ENCODE measurements at places on chromosomes 6 and 20. TPM values are rescaled to one million over a fixed set of nuclear protein-coding genes. Genes with fewer than 3 reads are reported as not detected.

Gene DOK5
- polyA plus RNA-seq = 12.9 TPM

- DNase-seq = no peak
Measured at GRCh38 chr6:41722969-41723529, 12.4 kb downstream of the TFEB start.

- peak; percentile 96 for DNase-seq
Measured at GRCh38 chr6:37239950-37240713, 17.4 kb upstream of the TBC1D22B start.

DNA sequence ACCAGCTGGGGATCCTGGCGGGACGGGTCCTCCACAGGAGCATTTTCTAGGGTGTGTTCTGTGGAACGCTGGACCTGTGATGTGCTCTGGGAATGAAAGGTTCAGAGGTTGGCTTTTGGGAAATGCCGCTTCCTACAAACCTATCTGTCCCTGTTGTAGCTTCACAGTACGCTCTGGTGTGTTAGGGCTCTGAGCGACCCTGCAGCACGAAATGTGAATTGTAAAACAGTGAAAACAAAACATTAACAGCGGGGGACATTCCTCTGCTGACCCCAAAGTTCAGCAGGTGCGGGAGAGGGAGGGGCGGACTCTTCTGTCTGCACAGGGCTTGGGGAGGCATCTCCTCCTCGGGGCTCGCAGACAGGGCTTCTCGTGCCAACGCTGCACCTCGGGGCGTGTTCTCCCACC, 155.9 kb downstream of the NRN1 start:
- no peak for DNase-seq

Gene EPHA7
- 6.6 TPM for polyA plus RNA-seq

GRCh38 chr6:105900125-105900937, 185.8 kb upstream of the PRDM1 start:
- no peak for DNase-seq

GRCh38 chr6:120468486-120468885, 865.8 kb downstream of the TBC1D32 start:
- DNase-seq = no peak

GRCh38 chr6:42029881-42030280, 20.4 kb upstream of the TAF8 start:
- no peak for DNase-seq

GRCh38 chr20:39897058-39897457, 792.0 kb downstream of the MAFB start:
- no peak for DNase-seq

DNA sequence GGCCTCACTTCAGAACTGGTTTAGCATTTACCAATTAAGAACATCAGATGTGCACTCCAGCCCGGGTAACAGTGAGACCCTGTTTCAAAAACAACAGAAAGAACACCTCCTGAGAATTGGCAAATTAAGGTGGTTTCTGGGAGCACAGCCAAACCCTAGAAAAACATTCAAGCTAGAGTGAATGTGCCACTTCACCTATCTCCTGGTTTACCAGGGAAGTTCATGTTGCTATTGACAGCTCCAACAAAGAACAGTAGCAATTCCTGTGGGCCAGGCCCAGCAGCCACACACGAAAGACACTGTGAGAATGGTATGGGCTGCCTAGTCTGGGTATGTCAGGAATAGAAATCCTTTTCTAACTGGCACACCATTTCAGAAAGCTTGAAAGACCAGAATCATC, 4.9 kb downstream of the POLR1C start:
- no peak for DNase-seq

Gene BMP2
- 1.9 TPM for polyA plus RNA-seq

Gene PBOV1
- polyA plus RNA-seq = not detected

Gene PTGIS
- polyA plus RNA-seq = 19.9 TPM

DNA sequence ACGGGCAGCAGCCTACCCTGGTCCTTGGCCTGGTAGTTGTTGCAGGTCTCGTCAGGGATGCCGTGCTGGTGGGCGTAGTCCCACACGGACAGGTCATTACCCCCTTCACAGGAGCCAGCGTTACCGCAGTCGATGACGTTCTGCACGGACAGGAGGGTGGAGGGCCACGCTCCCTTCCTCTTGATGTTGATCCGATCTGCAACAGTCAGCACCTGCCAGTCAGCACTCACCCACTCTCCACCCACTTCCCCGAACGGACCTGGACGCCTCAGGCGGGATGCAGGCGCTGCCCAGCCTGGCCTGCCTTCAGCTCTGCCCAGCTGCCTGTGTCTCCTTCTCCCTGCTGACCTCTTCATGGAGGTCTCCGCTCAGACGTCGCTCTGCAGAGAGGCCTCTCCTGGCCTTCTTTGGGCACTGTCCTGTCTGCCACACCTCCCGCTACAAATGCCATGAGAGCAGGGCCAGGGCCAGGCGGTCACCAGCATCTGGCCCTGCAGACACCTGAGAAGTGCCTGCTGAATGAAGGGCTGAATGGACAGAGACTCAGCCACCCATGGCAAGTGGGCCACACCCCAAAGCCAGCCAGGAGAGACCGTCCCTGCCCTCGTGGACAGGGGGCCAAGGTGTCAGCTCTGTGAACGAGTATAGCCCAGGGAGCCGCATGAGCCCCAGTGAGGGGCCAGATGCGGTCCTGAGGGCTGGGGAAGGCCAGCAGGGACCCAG, 5.4 kb downstream of the CTSZ start:
- DNase-seq = no peak

Gene CST5
- not detected for polyA plus RNA-seq

DNA sequence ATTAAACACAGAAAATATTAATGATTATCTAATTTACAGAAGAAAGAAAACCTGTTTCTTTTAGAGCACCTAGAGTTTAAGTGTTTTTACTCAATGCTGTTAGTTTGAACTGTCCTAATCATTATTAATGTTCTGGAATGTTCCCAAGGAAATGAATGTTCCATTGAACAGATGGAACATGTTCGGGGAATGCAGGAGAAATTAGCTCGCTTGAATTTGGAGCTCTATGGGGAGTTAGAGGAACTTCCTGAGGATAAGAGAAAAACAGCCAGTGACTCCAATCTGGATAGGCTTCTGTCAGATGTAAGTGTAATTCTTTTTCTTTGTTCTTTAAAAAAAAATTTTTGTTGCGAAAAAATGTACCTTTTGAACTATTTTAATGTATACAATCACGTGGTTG, 10.8 kb upstream of the ECT2L start:
- DNase-seq = no peak

GRCh38 chr6:17923401-17923863, 64.0 kb downstream of the KIF13A start:
- no peak for DNase-seq

- no peak for DNase-seq
Measured at GRCh38 chr20:363319-364078, 16.6 kb downstream of the NRSN2 start.

GRCh38 chr6:26383624-26384417, 913 bp downstream of the BTN2A2 start:
- no peak for DNase-seq

DNA sequence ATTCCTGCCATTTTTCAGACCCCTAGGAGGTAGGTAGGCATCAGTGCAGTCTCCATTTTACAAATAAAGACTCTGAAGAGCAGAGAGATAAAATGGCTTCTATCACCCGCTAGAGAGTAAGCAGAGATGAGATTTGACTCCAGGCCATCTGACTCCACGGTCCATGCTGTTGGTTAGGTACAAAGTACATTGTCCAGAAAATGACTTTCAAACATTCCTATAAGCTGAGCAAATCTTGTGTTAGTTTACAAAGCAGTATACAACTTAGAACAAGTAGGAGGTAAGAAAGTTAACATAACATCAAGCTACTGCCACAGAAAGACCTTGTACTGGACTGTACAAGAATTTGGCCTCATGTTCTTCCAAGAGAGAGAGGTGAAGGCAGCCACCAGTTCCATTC, 14.9 kb downstream of the BTN1A1 start:
- DNase-seq = no peak

Gene COL21A1
- 19.9 TPM for polyA plus RNA-seq

- no peak for DNase-seq
Measured at GRCh38 chr6:114158411-114158810, 184.4 kb downstream of the HS3ST5 start.

Gene TMEM244
- not detected for polyA plus RNA-seq

Gene SLC22A1
- polyA plus RNA-seq = 0.27 TPM

- DNase-seq = no peak
Measured at GRCh38 chr6:20909621-20910020, 375.4 kb downstream of the CDKAL1 start.

DNA sequence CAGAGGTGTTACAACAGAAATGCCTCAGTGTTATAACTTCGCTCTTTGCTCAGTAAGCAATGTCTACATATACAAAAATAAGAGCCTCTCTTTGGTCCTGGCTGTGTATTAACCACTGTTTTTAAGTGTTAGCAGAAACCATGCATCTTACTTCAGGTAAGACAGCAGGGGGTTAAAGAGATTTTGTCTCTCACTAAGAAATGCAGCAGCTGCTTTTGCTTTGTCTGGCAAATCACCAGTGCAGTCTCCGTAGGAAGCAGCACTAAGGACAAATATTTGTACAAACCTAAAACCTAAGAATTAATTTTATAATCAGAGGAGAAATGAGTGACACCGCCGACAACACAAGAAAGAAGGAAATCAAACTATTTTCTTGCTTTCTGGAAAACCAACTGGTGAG, 758 bp downstream of the SMIM28 start:
- no peak for DNase-seq

DNA sequence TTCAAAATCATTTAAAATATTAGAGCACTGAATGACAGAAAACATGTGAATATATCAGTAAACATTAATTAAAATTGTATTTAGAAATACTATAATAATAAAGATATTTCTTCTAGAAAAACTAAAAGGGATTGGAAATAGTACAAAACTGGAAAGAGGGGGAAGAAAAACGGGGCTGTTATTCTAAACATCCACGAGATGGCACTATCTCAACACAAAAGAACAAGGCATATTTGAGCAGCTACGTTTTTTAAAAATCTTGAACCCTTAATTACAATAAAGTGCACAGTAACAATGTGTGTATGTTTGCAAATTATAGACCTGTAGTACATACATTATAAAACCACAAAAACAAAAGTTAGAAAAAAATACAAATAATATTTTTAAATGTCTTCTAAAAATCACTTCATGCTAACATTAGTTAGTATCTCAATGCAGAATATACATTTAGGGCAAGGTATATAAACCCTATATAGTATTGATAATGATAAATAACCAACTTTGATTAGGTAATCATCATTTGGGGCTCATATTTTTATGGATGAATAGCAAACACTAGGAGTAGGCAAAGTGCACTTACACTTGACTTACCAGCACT, 42.5 kb upstream of the PNISR start:
- DNase-seq = no peak

Gene RIPOR2
- polyA plus RNA-seq = 0.59 TPM

DNA sequence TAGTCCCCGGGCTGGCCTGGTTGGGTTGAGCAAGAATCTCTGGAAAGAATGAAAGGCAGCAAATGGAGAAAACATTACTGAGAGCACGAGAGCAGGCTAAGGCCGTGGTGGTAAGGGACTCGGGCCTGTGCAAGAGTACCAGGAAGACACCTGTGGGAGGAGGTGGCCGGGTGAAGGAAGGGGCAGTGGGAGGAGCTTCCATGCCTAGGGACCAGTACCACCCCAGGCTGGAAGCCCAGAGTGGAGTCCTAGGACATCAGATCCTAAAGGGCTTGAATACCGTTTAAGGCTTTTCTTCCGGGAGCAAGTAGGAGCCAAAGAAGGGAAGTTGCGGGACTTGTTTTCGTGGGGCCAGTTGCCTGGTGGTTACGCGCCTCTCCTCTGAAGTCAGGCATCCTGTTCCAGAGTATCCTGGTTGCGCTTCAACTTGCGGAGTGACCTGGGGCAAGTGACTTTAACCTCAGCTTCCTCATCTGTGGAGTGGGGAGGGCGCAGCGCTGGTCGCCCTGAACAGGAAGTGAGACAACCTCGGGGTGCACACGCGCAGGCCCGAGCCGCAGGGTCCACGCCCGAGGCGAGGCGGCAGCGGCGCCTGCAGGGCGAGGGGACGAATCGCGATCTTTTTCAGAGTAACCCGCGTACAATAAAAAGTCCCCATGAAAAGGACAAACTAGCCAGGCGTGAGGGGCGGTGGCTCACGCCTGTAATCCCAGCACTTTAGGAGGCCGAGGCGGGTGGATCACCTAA, 1.1 kb upstream of the TPD52L2 start:
- DNase-seq = peak; percentile 87

- no peak for DNase-seq
Measured at GRCh38 chr6:73460056-73460455, 1.5 kb upstream of the MTO1 start.

- DNase-seq = no peak
Measured at GRCh38 chr6:13288969-13289391, 39.4 kb downstream of the TBC1D7 start.

Measured in right cardiac atrium (tissue), 5 donors.